ENCODE measurements at places on chromosomes 5 and 9. TPM values are rescaled to one million over a fixed set of nuclear protein-coding genes. Genes with fewer than 3 reads are reported as not detected.

Gene GPR21
- not detected for polyA plus RNA-seq

DNA sequence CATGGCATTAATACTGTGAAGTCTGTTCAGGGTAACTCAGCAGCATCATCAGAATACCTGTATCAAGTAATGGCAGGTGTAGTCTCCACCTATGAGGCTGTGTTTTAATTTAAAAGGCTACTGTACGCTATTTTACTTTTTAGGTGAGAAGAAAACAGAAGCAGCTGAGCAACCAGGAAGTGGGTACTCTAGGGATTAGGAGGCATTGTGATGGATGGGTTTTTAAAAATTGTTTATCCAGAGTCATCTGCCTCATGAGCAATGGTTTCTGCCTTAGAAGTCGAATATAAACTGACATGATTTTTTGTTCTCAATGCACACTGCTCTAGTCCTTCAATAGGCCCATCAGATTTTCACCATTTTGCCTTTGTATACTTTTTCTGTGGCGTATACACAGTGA is 42.6 kb downstream of the PSIP1 start:
- H3K27ac ChIP-seq: no peak overlapping the region
- no peaks in the 10 kb centered on the region for H3K4me1 ChIP-seq
- no peak overlapping the region for H3K4me3 ChIP-seq
- peaks cover 14% of the 10 kb centered on the region for H3K36me3 ChIP-seq
- no peaks in the 10 kb centered on the region for H3K27me3 ChIP-seq

DNA sequence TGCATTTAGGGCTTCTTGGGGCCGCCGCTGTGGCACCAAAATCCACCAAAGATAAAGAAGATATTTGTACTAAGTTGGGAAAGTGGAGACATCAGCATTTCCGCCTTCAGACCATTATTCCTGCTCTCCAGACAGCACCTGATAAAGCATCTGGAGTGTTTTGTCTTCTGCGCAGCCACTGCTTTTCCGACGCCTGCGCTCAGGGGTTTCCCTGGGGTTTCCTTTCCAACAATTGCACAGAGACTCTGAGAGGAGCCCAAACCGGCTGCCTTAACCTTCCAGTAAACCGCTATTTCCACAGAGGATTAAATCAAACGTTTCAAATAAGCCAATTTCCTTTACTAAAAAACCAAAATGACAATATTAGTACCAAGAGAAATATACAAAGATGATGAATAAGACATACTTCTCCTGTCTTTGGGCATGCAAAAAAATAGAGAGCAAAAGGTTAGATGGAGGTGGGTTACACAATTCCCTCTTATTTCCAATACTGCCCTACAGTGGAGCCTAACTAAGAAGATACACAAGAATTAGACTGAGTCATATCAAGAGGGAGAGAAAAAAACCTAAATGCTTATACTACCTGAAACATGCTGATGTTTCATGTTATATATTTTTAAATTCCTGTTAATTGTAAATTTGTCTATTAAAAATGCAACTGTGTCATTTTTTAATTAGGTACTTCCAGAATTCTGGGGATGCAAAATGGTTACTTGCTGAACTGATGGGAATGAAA is 98.4 kb downstream of the MAPKAP1 start:
- H3K4me1 ChIP-seq: no peaks in the 10 kb centered on the region
- H3K4me3 ChIP-seq: no peak overlapping the region
- no peak for DNase-seq
- H3K27ac ChIP-seq: no peak overlapping the region

DNA sequence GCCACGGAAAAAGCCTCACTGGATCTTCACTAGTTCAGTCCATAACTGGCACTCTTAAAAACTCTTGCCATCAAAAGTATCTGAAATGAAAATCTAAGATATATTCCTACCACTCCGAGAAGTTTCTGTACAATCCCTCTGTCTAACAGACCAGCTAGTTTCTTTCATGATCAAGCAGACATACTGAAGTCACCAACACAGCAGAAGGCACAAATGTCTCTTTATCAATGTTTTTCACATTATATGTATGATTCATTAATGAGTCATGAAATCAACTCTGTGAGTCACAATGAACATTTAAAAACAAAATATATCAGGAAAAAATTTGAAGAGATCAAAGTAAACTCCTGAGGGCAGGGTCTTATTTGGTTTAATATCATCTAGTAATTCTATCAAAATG is 50.8 kb downstream of the F2R start:
- no peaks in the 10 kb centered on the region for H3K27me3 ChIP-seq
- no peaks in the 10 kb centered on the region for H3K36me3 ChIP-seq
- H3K4me3 ChIP-seq: no peak overlapping the region
- no peaks in the 10 kb centered on the region for H3K4me1 ChIP-seq

GRCh38 chr9:22208846-22209585 is 199.9 kb upstream of the CDKN2B start:
- no peak for DNase-seq
- no peaks in the 10 kb centered on the region for H3K36me3 ChIP-seq
- no peaks in the 10 kb centered on the region for H3K27me3 ChIP-seq
- H3K4me1 ChIP-seq: peaks cover 46% of the 10 kb centered on the region
- H3K4me3 ChIP-seq: no peak overlapping the region

- no peaks in the 10 kb centered on the region for H3K36me3 ChIP-seq
- no peak overlapping the region for H3K27ac ChIP-seq
- DNase-seq: no peak
- no peak overlapping the region for H3K4me3 ChIP-seq
Measured at GRCh38 chr5:122924203-122924602, 78.8 kb downstream of the SNX24 start.

DNA sequence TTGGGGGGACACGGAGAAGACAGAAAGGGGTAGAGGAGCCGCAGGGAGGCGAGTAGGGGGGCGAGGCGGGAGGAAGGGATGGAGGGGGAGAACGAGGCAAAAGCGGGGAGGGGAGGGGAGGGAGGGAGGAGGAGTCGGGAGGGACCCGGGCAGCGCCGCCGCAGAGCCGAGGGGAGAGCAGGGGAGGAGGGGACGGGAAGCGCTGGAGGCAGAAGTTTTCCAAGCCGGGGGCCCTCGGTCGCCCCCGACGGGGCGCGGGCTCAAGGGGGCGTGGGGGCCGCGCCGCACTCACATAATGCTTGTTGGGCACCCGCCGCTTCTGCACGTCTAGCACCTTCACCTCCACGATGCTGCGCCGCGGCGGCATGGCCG is 353 bp downstream of the SH3PXD2B start:
- no peaks in the 10 kb centered on the region for H3K36me3 ChIP-seq
- no peak for DNase-seq
- no peak overlapping the region for H3K27ac ChIP-seq
- peak overlapping the region; percentile 51 for H3K4me3 ChIP-seq
